ENCODE measurements at places on chromosomes 3 and 15.

- H3K4me1 ChIP-seq: peaks cover 26% of the 10 kb centered on the region
- no peak overlapping the region for H3K4me3 ChIP-seq
- no peak overlapping the region for H3K27ac ChIP-seq
- H3K27me3 ChIP-seq: no peaks in the 10 kb centered on the region
- H3K36me3 ChIP-seq: peaks cover 56% of the 10 kb centered on the region
Observed at GRCh38 chr3:195693428-195694216, 27.2 kb upstream of the MUC20 start.

DNA sequence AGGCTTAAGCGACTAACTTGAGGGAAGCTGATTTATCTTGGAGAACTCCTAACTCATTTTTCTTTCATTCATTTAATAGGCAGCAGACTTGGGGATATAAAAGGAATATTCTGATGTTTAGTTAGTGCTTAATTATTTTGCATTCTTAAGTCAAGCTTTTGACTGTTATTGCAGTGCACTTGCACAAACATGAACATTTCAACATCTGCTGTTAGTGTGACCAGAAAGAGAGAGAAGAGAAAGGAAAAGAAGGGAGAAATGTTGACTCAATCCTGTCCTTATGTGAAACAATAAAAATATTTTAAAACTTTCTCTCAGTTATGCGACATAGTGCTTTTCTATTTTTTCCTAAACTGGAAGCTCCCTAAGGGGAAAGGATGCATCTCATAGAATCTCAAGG lies 507.8 kb downstream of the LPP start:
- H3K4me1 ChIP-seq: no peaks in the 10 kb centered on the region
- DNase-seq: no peak
- no peaks in the 10 kb centered on the region for H3K27me3 ChIP-seq
- H3K4me3 ChIP-seq: no peak overlapping the region
- H3K27ac ChIP-seq: no peak overlapping the region

DNA sequence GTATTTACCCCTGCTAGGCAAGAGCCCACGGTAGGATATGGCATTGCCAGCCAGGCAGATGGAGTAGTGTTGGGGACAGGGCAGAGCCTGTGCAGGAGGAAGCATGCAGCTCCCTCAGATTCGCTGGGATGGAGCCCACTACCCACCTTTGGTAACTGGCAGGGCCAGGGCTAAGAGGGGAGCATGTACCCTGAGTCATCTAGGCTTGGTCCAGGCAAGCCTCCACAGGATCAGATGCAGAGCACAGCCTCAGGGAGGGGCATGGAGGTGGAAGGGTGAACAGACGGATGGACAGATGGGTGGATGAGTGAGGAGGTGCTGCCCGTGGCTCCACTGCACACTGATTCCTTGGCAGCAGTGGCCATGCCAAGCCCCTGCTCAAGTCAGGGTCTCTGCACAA lies 33.0 kb downstream of the IL20RB start:
- no peaks in the 10 kb centered on the region for H3K36me3 ChIP-seq
- H3K4me1 ChIP-seq: peaks cover 2% of the 10 kb centered on the region
- H3K4me3 ChIP-seq: no peak overlapping the region
- DNase-seq: no peak
- H3K27me3 ChIP-seq: no peaks in the 10 kb centered on the region

- no peaks in the 10 kb centered on the region for H3K27me3 ChIP-seq
- H3K27ac ChIP-seq: peak overlapping the region; percentile 95
- H3K36me3 ChIP-seq: peaks cover 34% of the 10 kb centered on the region
- H3K4me1 ChIP-seq: peaks cover 55% of the 10 kb centered on the region
Observed at GRCh38 chr3:28347374-28348264, 902 bp upstream of the ZCWPW2 start.

GRCh38 chr3:36493051-36493450 lies 112.7 kb downstream of the STAC start:
- no peaks in the 10 kb centered on the region for H3K36me3 ChIP-seq
- H3K4me1 ChIP-seq: no peaks in the 10 kb centered on the region
- no peak for DNase-seq
- no peak overlapping the region for H3K27ac ChIP-seq
- H3K4me3 ChIP-seq: no peak overlapping the region
